Right kidney (tissue), 9 donors: ENCODE measurements at places on chromosomes 12 and 14.

GRCh38 chr14:26870096-26870495, 272.3 kb upstream of the NOVA1 start:
- DNase-seq = no peak

DNA sequence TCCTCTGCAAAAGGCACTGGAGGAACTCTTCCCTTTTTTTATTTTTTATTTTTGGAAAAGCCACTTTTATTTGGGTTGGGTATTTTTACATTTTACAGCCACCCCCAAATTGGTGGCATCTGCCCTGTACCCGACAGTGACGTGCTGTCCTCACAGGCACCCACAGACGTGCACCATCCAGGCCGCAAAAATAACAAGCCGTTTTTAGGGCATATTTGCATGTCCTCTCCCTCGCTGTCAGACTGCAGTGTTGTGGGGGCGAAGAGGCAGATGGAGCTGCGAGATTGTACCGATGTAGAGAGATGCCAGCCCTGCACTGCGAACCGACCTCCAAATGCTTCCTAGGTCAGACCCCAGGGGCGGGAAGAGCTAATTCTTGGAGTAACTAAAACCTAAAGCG, 12.2 kb downstream of the JDP2 start:
- DNase-seq = no peak

DNA sequence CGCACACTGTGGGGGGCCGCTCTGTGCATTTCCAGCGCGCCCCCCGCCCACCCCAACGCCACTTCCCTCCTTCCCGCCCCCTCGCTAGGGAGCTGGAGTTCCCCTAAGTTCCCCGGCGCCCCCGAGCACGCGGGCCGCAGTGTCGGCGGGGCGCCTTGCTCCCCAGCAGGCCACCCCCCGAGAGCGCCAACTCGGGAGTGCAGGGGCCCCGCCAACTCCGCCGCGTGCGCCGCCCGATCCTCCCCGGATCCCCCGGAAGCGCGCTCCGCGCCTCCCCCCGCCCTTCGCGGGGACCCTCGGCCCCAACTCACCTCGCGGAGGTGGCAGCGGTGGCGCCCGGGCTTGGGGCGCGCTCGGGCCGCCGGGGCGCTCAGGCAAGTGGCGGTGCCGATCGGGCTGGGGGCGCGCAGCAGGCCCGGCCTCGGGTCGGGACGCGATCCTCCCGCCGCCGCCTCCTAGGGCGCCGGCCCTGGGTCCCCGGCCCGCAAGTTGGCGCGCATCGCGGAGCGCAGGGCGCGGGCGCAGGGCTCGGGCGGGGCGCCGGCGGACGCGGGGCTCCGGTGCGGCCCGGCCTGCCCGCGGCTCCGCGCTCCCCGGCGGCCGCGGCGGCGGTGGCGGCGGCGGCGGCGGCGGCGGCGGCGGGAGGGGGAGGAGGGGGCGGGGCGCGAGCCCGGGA, at the start of gene NCOR2:
Gene NCOR2, minus strand, starts transcription at position 616 of the 676 bp plus-strand sequence. CDS start 72,361 bp downstream, outside the sequence.
- DNase-seq = no peak

- no peak for DNase-seq
Measured at GRCh38 chr14:102696332-102696731, 80.9 kb upstream of the TRAF3 start.

GRCh38 chr12:124768452-124769162, 95.1 kb downstream of the SCARB1 start:
- DNase-seq = no peak

DNA sequence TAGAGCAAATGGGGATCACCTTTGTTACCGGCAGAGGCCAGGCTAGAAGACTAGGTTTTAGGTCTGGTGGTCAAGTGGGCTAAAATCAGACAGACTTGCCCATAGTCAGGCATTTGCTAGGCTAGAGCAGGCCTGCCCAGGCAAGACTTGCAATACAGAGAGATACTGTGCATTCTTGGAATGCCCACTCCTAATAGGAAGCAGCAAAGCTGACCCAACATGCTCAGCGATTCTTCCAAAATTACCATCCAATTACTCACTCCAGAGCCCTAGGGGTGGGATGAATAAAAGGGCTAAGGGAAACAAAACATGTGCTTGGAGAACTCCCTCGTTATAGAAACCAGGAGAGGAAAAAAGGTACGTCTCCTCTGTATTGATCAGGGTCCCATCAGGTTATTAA, 187.8 kb upstream of the AMIGO2 start:
- no peak for DNase-seq

DNA sequence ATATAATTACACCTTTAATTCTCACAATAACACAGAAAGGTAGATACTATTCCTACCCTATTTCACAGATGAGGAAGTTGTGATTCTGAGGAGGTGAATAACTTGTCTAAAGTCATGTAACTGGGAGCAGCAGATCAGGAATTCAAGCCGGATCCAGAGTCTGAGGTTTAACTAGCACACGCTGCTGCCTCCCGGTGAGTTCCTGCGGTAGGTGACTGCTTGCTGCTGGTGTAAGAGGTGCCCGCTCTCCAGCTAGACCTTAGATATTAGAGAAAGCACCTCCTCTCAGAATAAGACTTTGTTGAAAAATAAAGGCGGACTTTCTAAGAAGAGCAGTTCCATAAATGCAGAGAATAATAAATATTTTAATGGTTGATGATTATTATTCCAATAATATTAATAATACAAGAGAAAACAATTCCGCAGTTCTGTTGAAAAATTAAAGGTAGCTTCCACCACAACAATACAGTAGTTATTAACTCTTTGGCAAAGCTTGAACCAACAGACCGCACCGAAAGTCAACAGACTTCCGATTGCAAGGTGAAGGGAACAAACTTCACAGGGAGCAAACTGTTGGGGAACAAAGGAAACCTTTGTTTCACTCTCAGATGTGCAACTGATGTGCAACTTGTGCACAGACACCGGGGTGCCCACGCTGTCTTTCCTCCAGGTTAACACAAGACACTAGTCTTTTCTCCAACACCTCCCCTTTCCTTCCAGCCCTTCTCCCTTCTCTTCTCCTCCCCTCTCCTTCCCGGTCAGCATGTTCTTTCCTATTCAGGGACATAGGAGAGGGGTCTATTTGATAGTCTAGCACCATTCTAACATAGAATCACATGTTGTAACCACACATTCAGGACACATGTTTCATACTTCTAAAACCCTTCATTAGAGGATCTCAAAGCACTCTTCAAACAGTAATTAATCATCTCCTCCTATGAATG, 73.2 kb upstream of the EGLN3 start:
- DNase-seq = no peak

DNA sequence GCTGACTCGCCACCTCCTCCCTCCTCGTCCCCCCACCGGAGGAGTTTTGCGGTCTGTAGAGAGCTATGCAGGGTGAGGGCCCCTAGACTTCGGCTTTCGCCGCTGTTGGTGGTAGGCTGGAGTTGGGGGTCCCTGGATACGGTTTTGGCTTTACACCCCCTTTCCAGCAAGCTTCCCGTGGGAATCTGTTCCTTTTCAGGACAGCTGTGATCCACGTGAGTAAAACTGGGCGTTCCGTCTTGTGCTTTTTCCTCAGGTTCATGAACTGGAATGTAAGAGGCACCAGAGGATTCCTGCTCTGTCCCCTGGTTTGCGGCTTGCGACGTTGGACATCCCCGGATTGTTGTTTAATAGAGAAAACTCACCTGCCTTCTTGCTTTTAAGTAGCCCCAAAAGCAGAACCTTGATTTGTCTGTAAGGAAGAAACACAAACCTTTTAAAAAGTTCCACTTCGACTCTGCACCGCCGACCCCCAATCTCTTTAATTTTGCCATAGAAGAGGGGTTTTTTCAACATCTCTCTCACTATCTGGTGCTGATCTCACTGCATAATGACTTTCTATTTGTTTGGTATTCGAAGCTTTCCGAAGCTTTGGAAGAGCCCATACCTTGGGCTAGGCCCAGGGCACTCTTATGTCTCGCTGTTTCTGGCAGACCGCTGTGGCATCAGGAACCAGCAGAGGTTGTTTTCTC, 490 bp downstream of the PRORP start:
- no peak for DNase-seq

DNA sequence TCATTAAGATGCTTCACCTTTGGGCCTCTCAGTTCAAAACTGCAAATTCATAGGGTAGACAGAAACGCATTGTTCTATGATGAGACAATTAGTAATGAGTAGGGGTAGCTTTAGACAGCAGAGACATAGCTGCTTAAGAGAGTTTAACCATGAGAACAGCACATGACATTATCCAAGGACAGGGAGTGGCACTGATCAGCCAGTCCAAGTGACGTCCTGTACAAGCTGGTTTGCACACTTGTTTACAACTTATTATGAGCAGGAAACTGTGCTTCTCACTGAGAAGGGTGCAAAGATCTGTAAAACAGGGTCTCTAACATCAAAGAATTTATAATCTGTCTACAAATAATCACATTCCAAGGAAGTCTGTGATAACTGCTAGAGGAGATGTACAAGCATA, 11.2 kb upstream of the SRSF5 start:
- DNase-seq = no peak
